Stimulated activated CD4-positive, alpha-beta T cell treated with anti-CD3 and anti-CD28 coated beads, Interleukin-15, amount 100 ng/mL, for 1 hour (primary cell): ENCODE measurements at places on chromosomes 2 and 18.

- no peak for DNase-seq
These were observed 40.8 kb upstream of the MYO1B start for GRCh38 chr2:191204433-191204832.

DNA sequence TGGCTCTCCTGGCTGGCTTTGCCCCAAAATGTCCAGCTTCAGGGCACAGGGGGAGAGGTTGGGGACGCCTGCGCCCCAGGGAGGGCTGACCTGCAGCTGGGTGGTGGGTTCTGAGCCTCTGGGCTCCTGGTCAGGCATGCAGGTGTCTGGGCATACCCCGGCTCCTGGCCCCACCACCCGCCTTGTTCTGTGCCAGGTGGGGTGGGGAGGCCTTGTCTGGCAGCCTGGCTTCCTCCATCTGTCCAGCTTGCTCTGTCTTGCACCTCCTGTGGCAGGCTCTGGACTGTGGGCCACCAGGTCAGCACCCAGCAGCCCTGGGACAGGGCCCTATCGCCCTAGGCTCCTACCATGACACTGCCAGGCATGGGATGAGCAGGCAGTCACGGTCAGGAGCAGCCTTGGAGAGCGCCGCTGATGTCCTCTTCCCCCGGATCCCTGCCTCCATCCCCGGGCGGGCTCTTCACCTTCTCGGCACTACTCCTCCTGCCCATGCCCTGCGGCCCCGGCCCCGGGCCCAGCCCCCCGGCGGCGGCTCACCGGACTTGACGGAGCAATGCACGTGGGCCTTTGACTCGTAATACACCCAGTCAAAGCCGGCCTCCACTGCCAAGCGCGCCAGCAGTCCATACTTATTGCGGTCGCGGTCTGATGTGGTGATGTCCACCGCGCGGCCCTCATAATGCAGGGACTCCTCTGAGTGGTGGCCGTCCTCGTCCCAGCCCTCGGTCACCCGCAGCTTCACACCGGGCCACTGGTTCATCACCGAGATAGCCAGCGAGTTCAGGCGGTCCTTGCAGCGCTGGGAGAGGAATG lies 3.6 kb downstream of the IHH start:
- DNase-seq, result no peak

GRCh38 chr2:28510184-28510583 lies 14.3 kb downstream of the PLB1 start:
- DNase-seq, result no peak

- DNase-seq, result no peak
These were observed 138.8 kb downstream of the MCFD2 start for GRCh38 chr2:46776687-46777327.

GRCh38 chr2:3712424-3712823 lies 9.0 kb downstream of the DCDC2C start:
- no peak for DNase-seq

DNA sequence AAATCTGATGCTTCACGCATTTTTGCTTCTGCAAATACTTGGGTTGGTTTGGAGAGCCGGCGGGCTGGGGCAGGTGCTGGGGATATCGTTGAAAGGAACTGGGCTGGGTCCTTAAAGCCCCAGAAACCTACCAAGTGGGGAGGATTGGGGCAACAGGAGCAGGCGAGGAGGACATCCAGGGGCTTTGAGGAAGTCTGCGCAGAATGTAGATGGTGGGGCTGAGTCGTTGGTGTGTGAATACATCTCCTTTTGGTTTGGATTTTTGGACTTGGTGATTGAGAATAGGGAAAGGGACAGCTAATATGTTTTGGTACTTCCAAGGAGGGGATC lies 1.1 kb downstream of the DCC start:
- no peak for DNase-seq

DNA sequence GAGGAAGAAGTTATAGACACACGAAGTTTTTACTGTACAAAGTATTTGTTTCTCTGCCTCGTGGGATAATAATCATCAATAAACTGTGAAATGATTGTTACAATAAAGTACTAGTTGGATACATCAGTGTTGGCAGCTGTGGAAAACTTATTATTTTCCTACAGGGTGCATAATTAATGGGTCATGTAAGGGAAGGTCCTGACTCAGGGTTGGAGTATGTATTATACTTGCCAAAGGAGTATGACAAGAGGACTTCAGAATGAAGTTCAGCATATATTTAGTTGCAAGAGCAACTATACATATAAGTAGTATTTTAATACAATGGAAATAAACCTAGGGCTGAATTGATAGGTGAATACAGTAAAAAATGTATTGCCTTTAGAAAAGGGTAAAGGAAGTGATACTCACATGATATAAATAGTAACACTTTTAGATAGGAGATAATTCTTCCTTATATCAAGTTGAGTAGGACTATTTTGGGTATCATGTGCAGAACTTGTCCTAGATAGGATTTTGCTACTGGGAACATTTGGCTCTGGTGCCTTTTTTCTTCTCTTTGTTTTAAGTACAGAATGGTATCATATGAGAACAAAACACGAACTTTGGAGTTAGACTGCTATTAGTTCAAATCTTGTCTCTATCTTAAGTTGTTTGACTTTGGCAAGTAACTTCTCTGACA lies 79.1 kb downstream of the PLCL1 start:
- DNase-seq, result no peak

GRCh38 chr2:46909771-46910419 lies 5.7 kb downstream of the MCFD2 start:
- DNase-seq, result peak; percentile 3

GRCh38 chr2:207662203-207662602 lies 37.0 kb upstream of the METTL21A start:
- DNase-seq, result no peak

DNA sequence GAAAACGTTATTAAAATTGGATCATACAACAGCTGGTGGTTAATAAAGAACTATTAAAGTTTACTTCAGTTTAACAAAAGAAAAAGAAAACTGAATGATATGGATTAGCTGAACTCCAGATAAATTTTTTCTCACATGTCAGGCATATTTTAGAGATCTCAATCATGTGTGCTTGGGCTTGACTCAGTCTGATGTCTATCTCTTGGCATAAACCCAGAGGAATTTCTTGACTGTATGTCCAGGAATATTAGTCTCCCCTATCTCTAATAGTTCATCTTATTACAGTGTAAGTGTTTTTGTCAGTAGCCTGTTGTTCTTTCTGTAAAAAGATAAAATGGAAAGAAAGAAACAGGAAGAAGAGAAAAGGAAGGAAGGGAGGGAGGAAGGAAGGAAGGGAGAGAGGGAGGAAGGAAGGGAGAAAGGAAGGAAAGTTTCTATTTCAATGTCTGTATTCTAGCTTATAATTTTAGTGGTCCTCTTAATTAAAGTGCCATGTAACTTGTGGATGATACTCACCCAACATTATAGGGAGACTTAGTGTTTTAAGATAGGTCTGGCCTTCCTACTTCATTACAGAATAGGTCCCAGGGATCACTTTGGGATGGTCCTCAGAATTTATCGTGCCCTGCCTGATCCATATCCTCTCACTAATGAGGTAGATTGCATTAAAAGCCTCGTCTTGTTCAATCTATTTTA lies 99.7 kb upstream of the UGP2 start:
- no peak for DNase-seq

- no peak for DNase-seq
These were observed 16.2 kb upstream of the PDE11A start for GRCh38 chr2:178088774-178089270.

- DNase-seq, result no peak
These were observed 73.1 kb upstream of the HPCAL1 start for GRCh38 chr2:10229462-10230099.

- DNase-seq, result no peak
These were observed 93.6 kb downstream of the SH3BP4 start for GRCh38 chr2:235045336-235045972.

DNA sequence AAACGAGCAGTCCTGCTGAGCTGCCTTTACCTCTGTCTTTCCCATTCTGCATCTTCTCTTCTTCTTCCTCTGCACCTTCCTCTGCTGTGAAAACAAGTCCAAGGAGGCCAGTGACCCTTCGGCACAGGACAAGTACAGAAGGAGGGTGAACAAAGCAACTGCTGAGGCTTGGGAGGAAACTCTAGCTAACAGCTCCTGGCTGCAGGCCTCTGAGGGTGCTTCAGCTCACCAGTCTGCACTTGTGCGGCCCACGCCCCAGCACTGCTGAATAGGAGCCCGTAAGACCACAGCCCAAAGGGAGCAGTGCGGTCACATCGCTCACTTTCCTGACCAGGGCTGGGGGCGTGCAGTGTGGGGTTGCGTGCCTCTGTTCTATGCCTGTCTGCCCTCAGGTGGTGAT lies 42.1 kb upstream of the DNMT3A start:
- DNase-seq, result no peak
